ENCODE measurements at places on chromosomes 3 and 15.

- DNase-seq = no peak
These were observed 954 bp downstream of the SV2B start for GRCh38 chr15:91100814-91101607.

DNA sequence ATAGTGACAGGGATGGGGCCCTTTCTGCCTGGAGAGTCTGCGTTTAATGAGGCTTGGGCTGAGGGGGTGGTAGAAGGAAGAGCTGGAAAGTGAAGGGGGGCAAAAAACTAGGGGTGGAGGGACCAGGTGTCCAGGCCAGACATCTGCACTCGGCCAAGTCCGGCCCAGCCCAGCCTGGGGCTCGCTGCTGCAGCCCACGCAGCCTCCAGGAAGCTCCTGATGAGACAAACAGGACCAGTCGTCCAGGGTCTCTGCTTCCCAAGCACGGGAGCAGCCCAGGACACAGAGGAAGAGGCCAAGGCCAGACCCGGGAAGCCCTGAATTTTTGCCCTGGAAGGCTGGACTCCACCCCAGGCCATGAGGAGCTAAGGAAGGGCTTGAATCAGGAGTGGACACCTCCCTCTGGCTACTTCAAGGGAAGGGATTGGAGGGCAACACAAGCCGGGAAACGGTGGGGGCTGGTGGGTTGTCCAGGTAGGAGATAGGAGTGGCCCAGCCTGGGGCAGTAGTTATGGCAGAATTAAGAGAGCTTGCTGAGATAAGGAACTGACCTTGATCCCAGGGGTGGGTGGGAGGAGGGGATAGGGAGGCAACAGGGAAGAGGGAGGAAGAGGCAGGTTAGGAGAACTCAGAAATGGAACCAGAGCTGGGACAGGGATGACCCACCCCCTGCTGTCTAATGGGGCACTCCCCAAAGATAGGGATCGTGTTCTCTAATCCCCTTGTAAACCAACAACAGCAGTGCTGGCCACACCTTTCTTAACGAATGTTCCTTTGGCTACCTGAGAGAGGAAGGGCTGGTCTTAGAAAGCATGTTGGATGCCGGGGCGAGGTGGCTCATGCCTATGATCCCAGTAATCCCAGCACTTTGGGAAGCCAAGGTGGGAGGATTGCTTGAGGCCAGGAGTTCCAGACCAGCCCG lies 89.5 kb downstream of the ANP32A start:
- peak; percentile 66 for DNase-seq

GRCh38 chr15:58451826-58452225 lies 20.0 kb downstream of the LIPC start:
- no peak for DNase-seq

GRCh38 chr15:72379856-72380430 lies 4.1 kb upstream of the HEXA start:
- DNase-seq = no peak

DNA sequence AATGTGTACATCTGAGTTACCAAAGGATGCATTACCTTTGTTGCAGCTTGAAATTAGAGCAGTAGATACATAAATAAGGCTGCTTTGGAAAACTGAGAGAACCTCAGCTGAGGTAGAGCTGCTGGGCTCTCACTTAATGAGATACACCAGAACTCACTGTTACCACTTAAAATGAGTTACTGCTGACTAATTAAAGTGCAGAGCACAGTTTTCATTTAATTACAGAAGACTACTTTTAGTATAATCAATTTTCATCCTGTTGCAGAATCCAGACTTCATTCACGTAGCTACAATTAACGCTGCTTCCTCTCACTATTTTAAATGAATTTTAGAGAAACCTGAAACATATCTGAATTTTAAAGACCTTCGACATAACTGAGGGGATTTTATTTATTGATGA lies 169.5 kb downstream of the USP13 start:
- DNase-seq = no peak

DNA sequence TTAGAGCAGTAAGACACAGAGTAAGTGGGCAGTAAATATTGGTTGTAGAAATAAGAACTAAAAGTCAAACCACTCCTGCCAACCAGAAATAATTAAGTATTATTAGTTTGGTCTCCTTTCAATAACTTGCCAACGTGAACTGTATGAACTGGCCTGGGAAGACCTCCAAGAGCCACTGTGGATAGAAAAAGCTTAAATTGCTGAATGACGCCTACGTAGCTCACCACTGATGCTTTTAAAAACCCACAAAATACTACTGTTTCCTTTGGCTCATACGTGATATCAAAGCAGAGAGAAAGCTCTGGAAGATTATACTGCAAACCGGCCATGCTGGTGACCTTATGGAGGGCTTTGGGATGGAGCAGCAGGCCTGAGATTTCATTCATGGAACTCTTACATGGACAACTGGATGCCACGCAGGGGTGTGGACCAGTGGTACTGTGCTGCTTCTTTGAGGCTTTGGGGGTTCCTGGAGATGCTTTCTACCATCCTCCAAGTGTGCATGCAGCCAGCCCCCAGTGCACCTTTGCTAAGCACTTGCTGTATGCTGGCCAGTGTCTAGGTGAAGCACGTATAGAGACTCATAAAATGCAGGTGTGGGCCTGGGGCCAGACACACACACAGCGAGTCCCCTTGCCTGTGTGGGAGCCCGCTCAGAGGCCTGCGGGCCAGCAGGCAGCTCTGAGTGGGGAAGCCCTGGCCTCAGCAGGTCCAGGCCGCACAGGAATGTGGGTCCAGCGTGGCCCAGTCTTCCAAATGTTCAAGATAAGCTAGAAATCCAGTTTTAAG lies 66.8 kb downstream of the ABTB1 start:
- no peak for DNase-seq

GRCh38 chr3:97938444-97938843 lies 33.8 kb downstream of the RIOX2 start:
- DNase-seq = no peak

GRCh38 chr3:152190636-152191183 lies 78.0 kb upstream of the MBNL1 start:
- no peak for DNase-seq

DNA sequence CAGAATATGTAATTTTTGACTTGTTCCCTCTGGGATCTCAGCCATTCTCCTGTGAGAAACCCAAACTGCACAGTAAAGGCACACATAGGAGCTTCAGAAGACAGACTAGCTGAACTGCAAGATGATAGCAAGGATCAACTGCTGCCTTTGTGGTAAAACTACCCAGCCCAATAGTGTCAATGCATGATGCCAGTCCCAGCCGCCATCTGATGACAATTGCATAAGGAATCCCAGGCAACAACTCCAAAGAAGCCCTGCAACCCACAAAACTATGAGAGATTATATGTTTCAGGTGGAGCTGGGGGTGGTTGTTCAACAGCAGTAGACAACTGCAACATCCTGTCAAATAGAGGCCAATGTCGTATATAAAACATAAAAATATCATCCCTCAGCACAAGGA lies 192.4 kb upstream of the ARPP21 start:
- DNase-seq = no peak

- DNase-seq = peak; percentile 85
These were observed 24.3 kb downstream of the TBC1D21 start for GRCh38 chr15:73897441-73898261.

- peak; percentile 54 for DNase-seq
These were observed 6.0 kb downstream of the ISL2 start for GRCh38 chr15:76342382-76343201.

DNA sequence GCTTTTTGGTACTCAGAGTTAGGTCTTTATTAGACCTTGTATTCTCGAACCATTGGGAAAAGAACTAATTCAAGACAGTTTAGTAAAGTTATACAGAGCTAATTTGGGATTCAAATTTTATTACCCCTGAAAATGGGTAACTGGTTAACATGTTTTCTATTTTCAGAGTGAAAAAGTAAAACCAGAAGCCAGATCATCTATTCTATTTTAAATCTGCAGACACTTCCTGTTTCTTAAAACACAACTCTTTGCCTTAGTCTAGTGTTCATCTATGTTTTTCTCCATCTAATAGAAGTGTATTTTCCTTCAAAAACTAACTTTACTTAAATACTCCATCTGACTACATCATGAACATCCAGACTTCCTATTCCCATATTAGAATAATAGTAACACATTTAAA lies 113.4 kb downstream of the CCNL1 start:
- no peak for DNase-seq

GRCh38 chr3:155525324-155525833 lies 219.5 kb downstream of the PLCH1 start:
- DNase-seq = no peak

DNA sequence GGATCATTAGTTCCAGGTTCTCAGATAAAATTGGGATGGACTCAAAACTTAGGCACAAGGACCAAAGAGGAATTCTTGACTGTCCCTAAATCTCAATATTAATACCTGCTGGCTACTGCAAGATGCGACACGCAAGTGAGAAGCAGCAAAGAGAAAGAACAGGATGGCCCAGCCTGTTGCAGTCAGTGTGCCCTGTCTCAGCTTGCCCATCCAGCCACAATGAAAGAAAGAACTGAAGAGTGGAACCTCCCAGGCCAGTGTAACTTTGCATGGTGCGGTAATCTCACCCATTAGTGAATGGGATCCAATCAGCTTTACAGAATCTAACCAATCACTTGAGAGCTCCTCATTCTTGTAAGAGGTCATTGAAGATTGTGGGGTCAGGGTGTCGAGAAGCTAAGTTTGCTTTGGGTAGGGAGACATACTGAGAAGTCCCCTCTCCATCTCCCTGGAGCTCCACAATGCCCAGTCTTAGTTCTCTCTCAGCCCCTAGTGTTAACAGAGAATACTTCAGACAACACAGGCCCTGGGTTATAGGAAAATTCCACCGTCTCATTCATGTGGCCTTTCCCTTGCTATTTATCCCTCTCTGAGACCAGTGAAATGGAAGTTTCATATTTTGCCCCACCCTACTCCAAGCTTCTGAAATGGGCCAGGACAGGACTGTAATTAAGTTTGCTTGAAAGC lies 3.2 kb upstream of the SLC9A9 start:
- DNase-seq = no peak

DNA sequence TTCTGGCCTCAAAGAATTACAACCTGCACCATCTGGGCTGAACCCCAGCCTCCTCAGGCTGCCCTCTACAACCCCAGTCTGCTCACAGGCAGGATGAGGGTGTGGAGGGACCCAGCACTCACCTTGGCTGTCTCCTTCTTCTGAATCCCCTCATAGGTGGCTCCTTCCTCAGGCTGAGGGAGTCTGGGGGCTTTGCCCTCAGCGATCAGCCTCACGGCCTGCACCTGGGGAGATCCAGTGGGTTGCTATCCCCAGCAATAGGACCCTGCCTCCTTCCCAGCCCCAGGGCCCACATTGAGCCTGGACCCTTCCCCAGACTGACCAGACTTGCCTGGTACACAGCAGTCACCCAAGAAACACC lies 25.1 kb downstream of the ALDH1L1 start:
- DNase-seq = no peak

DNA sequence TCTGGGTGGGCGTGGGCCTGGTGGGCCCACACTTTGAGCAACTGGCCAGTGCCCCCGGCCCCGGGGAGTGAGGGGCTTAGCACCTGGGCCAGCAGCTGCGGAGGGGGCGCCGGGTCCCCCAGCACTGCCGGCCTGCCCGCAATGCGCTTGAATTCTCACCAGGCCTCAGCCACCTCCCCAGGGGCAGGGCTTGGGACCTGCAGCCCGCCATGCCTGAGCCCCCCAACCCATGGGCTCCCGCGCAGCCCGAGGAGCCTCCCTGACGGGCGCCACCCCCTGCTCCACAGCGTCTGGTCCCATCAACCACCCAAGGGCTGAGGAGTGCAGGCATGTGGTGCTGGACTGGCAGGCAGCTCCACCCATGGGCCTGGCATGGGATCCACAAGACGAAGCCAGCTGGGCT lies 484.3 kb downstream of the UNC13C start:
- no peak for DNase-seq

- no peak for DNase-seq
These were observed 859.6 kb downstream of the EPHA3 start for GRCh38 chr3:89966877-89967665.

GRCh38 chr3:38606561-38606960 lies 42.9 kb downstream of the SCN5A start:
- DNase-seq = no peak

- DNase-seq = peak; percentile 78
These were observed 11.0 kb upstream of the PLXNA1 start for GRCh38 chr3:126971891-126972351.

GRCh38 chr3:29554566-29554965 lies 273.7 kb downstream of the RBMS3 start:
- no peak for DNase-seq

- no peak for DNase-seq
These were observed 101.8 kb upstream of the BCHE start for GRCh38 chr3:165938986-165939540.

DNA sequence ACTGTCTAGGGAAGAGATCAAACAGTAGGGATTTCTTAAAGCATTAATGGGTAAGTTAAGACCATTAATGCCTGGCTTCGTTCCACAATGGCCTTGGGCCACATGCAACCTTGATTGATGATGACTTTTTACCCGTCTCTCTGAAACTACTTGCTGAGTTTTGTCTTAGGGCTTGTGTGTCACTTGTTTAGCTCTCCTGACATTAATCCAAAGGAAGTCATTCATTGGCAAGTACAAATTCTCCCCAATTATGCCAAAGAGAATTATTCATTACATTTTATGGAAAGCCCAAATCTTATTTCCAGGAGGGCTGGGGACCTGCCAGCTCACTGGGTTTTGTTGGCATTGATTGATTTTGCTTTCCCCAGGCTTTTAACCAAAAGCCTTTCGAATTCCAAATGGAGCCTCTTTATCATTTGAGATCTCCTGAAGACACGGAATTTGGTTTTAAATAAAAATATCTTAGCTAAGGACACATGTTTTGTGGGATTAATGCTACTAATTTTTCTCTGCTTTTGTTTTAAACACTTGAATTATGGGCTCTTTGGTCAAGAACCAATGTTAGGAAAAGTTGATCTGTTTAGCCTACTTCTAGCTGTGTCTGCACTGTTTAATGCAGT lies 40.7 kb downstream of the SERPINI1 start:
- DNase-seq = peak; percentile 11

GRCh38 chr3:178436773-178437172 lies 99.5 kb upstream of the KCNMB2 start:
- DNase-seq = no peak

DNA sequence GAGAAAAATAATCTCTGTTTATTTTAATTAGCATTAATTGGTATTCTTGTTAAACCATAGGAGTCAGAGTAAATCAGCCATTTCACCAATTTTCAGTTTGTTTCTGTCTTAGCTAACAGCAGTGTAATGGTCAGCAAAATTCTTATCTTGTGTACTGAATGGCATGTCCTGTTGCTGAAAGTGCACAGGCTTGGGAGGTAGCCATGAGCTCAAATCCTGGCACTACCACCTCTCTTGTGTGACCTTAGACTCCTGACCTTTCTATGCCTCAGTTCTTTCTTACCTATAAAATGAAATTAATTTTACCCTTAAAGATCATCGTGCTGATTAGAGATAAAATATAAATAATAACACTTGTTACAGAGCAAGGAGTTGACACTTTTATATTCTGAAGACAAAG lies 35.8 kb downstream of the MLH1 start:
- no peak for DNase-seq

- DNase-seq = no peak
These were observed 55.6 kb downstream of the LHFPL4 start for GRCh38 chr3:9497821-9498565.

Data from ELF-1 (cell line).